Inflammatory macrophage (primary cell): ENCODE measurements at places on chromosomes 2 and 18.

GRCh38 chr18:2050702-2051201 lies 520.6 kb downstream of the METTL4 start:
- DNase-seq = no peak

DNA sequence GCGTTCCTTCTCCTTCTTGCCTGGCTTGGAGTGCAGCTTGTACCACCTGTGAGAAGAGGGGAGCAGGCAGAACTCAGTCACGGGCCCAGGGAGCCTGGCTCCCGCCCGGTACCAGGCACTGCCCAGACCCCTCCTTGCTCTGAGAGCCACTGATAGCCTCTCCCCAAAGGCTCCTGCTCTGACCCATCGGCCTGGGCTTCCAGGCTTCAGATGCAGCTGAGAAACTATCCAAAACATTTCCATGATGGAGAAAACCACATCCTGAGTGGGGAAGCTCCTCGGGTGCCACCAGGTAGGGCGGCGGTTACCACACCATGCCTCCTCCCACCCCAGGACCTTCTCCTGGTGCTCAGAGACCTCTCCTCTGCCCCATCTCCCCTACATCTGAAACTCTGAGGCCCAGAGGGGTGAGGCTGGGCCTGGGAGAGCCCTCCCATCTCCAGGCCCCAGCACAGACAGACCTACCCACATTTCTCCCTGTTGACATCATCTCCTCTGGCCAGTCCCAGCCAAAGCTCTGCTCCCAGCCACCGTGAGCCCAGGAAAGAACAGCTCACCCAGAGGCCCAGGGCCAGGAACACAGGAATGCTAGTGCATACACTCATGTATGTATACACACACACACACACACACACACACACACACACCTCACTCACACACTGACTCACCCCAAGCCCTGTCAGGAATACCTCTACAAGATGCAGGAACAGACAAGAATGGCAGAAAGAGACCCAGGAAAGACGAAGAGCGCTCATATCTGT lies 17.9 kb upstream of the SFXN5 start:
- DNase-seq = no peak

- no peak for DNase-seq
Measured at GRCh38 chr18:46660957-46661749, 4.1 kb upstream of the LOXHD1 start.

GRCh38 chr2:173326806-173327205 lies 27.9 kb upstream of the CDCA7 start:
- no peak for DNase-seq

- DNase-seq = no peak
Measured at GRCh38 chr2:47301277-47301618, 101.7 kb upstream of the MSH2 start.

- DNase-seq = peak; percentile 25
Measured at GRCh38 chr18:31424383-31424988, 23.1 kb upstream of the DSG3 start.

DNA sequence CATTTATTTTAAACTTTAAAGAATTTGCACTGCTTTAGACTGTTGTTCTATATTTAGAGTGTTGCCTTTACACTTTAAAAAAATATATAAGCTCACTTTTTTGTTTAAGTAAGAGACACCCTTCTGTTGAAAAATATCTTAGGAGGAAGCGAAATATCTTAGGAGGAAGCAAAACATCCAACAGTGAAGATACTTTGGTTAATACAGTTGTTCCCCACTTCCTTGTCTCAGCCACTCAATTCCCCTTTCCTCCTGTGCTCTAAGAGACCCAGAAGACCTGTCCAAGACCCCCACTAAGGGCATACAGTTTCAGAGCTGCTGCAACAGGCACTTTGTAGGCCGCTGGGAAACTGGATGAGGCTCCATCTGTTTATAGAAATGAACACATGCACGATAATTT lies 5.7 kb downstream of the SERPINB8 start:
- peak; percentile 44 for DNase-seq

DNA sequence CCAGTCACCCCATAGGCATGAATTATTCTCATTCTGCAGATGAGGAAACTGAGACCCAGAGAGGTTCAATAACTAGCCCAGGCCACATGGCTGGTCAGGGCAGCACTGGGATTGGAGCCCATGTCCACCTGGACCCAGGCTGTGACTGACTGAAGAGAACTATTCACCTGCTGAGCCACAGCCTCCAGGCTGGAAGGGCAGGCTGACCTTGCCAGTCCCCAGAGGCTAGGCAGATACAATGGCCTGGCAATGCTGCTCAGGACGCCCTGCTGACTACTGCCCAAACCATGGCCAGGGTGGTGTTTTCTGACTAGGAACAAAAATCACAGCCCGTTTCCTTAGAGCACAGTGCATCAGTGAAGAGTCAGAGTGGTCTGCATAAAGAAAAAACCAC lies 36.8 kb downstream of the HS6ST1 start:
- DNase-seq = no peak

GRCh38 chr2:27086724-27087593 lies at the start of gene KHK:
TSS of gene KHK (plus strand) at chr2:27086772. CDS start at chr2:27087260, 488 bp downstream.
- DNase-seq = no peak
